Transverse colon (tissue), 4 donors: ENCODE measurements at places on chromosomes 16 and 17. TPM values are rescaled to one million over a fixed set of nuclear protein-coding genes. Genes with fewer than 3 reads are reported as not detected.

The TCAP gene
- total RNA-seq, result not detected

The SLC5A11 gene
- total RNA-seq, result not detected

The TMC8 gene
- total RNA-seq, result 1.2 TPM

The NOXO1 gene
- total RNA-seq, result 13.1 TPM

The TBC1D3I gene
- total RNA-seq, result not detected

The EPN3 gene
- total RNA-seq, result 78.6 TPM

The DNAI2 gene
- not detected for total RNA-seq

The MYO15B gene
- 787 TPM for total RNA-seq
